Activated naive CD8-positive, alpha-beta T cell treated with anti-CD3 and anti-CD28 coated beads for 36 hours (primary cell): ENCODE measurements at places on chromosomes 2 and 18. TPM values are rescaled to one million over a fixed set of nuclear protein-coding genes. Genes with fewer than 3 reads are reported as not detected.

DSG4 gene
- total RNA-seq, result not detected

TFPI gene
- not detected for total RNA-seq

DNA sequence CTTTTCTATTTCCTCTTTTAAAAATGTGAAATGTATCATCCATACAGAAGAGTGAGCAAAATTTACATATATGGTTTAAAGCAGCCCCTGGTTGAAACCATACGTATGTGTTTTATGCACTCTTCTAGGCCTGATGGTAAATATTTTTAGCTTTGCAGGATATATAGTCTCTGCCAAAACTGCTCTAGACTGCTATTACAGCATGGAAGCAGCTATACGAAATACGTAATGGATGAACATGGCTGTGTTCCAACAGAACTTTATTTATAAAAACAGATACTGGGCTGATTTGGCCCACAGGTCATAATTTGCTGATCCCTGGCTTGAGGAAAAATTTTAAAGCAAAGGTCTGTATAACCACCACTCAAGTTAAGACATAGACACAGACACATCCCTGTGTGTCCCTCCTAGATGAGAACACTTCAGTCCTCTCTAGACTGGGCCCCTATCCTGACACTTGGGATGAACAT, 42.5 kb upstream of the ATP8B1 start:
- DNase-seq, result no peak

DNA sequence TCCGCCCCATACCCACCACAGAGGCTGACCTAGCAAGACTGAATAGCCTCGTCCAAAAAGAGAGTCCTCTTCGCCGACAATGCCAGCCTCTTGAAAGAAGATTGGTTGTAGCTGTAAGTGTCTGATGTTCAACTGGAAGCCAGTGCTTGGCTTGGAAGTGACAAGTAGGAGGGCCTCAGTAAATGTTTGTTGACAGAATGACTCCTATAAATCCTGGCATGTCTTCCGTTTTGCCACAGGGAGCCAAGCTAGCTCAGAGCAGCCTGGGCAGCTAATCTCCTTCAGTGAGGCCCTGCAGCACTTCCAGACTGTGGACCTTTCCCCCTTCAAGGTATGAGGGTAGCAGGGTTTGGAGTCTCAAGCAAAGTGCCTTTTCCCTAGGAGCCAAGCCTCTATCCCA, 14.9 kb downstream of the ELMOD3 start:
- no peak for DNase-seq

FMNL2 gene
- total RNA-seq, result 1.3 TPM

DNA sequence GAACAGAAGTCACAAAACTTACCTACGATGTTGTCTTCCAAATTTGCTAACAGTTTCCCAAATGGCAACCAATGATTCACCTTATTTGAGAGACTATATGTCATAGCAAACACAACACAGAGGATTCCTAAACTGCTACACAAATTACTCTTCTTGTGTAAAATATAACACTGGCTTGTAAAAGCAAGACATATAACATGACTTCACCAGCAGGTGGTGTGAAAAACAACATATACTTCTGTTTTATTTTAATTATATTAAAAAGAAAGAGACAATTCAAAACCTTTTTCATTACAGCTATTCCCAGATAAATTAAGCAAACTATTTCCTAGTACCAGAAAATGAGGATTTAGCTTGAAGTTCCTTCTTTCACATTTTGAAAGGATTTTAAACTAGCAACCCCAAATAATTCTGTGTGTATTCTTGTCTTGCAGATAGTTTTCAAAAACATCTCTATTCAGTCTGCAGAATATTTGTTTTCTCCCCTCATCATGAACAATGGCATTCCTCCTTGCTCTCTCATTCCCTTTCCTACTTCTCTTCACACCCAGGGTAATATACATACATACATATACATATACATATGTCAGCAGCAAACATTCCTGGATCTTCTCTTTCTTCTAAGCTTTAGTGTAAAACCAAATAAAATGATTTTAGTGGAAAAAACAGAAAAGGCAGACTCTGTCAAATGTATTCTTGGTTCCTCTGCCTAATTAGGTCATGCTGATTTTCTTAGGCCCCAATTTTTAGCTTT, 62.1 kb downstream of the SCN3A start:
- DNase-seq, result no peak

CXCR1 gene
- not detected for total RNA-seq

MYL1 gene
- total RNA-seq, result not detected

- no peak for DNase-seq
These were observed 62.4 kb upstream of the TCF4 start for GRCh38 chr18:55650363-55650870.

- DNase-seq, result no peak
These were observed 18.4 kb downstream of the SH2D6 start for GRCh38 chr2:85436836-85437487.

- peak; percentile 91 for DNase-seq
These were observed 1.0 kb upstream of the NFATC1 start for GRCh38 chr18:79394534-79395307.

DLX2 gene
- total RNA-seq, result not detected

MSH2 gene
- 75.2 TPM for total RNA-seq

- DNase-seq, result no peak
These were observed 801.1 kb upstream of the RAB6C start for GRCh38 chr2:129178356-129178755.

- no peak for DNase-seq
These were observed 45.9 kb downstream of the FBLN7 start for GRCh38 chr2:112184121-112184520.

DNA sequence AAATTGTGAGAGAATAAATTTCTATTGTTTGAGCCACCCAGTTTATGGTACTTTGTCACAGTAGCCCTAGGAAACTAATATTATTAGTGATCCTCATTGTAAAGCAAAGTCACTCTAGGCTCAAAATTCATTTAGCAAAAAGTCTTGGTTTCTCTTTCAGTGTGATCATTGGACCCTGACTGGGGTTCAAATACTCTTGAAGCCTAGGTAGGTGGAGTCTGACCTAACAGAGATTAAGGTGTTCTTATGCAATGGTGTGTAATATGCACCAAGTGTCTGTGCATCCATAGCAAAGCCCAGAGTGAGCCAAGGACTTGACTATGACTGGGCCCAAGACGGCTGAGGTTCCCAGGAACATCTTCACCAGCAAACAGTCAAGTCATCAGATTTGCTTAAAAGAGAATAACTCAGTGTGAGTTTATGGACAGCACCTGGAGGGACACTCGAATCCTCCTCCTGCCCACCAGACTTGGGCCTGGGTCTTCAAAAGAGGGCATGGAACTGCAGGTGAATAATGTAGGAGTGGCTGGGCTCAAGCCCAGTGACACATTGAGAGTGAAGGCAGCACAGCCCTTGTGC, 51.1 kb upstream of the BCL11A start:
- no peak for DNase-seq

- DNase-seq, result no peak
These were observed 57.3 kb downstream of the TMEFF2 start for GRCh38 chr2:192137451-192137850.

RGPD6 gene
- 14.9 TPM for total RNA-seq

B3GNT7 gene
- 0.14 TPM for total RNA-seq

DNA sequence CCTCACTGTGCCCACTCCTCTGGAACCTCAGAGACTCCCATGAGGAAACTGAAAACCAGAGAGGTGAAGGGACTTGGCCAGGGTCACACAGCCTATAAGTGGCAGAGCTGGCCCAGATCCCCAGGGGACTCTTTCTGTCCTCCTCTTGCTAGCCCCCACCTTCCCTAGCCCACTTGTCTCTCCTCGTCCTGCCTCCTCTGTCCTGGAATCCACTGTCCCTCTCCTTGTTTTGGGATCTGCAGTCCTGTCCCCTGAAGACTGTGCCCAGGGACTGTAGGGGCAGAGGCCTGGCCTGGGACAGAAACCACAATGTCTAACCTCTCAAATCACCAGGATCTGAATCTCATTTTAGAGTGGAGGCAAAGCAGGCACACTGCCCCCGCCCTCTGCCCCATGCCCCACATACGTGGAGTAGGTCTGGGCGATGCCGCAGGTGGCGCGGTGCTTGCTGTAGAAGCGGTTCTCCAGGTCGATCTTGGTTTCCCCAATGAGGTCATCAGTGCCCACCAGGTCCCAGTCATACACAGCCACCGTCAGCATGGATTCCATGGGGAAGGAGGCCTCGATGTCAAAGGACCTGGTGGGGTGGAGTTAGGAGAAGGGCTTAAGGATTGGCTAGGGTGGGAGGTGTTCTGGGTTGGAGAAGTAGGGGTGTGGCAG, 12.5 kb downstream of the OTOF start:
- DNase-seq, result no peak

GRCh38 chr18:7221424-7222155, 9.3 kb upstream of the LRRC30 start:
- DNase-seq, result no peak

DNA sequence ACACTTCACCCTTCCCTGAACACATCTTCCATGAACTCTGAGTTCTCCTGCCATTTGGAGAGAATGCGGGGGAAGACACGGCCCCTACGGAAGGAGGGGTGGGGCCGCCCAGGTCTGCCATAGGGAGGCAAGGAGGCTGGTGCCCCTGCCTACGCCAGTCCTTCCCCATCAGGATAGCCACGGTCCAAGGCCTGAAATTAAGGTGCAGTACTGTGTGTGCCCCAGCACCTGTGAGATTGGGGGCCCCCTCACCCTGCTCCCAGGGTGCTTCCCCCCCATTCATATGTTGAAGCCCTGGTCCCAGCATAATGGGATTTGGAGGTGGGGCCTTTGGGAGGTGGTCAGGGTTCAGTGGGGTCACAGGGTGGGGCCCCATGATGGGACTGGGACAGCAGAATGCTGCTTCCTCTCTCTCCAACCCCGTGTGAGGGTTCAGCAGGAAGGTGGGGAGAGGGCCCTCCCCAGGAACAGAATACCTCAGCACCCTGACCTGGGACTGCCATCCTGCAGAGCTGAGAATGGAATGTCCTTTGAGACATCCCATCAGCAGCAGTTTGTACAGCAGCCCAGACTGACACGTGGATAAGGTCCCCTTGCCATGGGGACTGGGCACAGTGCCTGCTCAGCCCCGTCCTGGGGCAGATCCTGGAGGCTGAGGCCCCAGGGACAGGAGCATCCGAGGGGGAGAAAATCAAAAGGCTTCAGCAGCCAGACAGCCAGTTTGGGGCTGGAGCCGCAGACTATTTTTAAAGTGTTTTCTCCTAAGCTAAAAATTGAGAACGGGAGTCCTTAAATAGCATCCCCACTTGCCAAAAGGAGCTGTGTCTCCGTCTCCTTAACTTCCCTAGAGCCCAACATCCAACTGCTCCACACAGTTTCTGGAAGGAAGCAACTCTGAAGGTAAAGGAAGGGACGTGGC, 105.1 kb downstream of the NDUFA10 start:
- no peak for DNase-seq

HNMT gene
- not detected for total RNA-seq

DNA sequence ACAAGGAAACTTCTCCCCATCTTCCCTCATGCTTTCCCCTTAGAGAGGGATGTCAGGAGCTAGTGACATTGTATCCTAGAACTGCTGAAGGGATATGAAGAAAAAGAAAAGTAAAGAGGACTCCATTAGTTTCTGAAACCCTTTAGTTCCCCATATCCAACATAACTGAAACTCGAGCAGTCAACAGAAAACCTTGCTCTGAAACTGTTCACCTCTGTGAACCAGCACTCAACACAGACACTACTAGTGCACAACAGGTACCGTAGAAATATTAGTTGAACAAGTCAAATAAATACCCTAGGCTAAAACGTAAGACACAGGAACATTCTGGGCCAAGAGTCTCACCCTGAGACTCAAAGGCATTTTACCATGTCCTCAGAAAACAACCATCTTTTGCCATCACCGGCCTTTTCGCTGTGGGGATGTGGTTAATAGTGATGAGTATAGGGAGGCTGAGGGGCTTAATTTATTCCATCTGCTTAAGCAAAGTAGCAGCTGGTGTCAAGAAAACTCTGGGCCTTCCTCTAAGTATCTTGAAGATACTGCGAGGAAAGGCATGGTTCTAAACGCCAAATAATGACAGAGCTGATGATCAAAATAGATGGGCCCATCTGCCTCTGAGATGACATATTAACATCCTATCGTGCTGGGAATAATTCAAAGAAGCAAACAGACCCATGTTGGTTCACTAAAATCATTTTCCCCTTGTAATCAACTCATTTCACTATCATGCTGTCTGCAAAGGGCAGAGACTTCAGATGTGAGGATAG, 156.8 kb downstream of the STK39 start:
- no peak for DNase-seq

GALNT14 gene
- 2.1 TPM for total RNA-seq

- DNase-seq, result no peak
These were observed 110.9 kb upstream of the RMP24 start for GRCh38 chr18:35861367-35862118.

DNA sequence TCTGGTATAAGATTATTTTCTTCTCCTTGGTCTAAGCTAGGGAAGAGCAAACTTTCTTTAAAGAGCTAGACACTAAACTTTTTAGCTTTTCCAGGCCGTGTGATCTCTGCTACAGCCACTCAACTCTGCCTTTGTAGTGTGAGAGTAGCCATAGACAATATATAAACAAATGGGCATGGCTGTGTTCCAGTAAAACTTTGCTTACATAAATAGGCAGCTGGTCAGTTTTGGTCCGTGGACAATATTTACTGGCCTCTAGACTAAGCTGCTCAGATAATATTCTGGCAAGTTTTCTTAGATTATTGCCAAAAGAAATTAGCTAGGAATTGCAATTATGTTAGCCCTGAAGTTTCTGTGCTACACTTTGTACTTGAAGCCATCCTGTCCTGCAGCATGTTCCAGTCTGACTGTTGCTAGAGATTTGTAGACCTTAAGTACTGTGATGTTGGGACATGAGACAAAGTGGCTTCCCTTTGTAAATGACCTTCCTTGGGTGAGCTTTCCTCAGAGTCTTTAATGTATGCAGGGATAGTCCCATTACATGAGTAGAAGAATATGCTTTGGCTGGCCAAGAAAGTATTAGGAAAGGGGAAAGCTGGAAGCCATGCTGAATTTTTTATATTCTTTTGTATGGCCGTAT, 126.9 kb downstream of the SOX11 start:
- no peak for DNase-seq

DNA sequence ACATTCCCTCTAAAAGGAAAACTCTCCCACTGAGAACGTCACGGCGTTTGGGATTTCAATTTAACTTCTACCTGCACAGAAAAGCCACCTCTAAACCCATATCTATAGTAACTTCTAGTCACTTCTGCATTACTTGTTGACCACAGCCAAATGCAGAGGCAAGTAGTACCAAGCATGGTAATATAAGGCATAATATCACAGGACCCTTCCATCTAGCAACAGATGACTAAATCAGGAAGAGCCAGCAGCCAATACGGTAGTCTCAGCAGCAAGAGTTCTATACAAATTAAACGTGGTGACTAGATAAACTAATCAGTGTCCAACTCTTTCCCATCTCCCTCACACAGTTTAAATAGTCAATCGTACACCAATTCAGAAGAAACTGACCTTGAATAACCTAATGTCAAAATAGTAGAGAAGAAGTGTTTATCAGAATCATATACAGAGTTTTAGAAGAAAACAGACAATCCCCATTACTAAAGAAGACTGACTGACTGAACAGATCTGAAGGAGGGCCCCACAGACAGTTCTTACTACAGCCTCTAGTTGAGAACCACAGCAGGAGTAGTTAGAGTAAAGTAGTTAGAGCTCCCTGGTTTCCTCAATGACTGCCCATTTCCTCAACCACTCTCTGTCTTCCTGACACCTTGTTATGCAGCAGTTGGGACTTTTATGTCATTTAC, 30.0 kb downstream of the MEMO1 start:
- DNase-seq, result no peak

- DNase-seq, result no peak
These were observed 278.8 kb downstream of the DCDC2C start for GRCh38 chr2:3982160-3982559.

GRCh38 chr2:131152074-131152473, 46.9 kb downstream of the PLEKHB2 start:
- no peak for DNase-seq

ALLC gene
- total RNA-seq, result not detected

FAM237A gene
- not detected for total RNA-seq

EVA1A gene
- 0.23 TPM for total RNA-seq
